ENCODE measurements at places on chromosomes 5 and 9. TPM values are rescaled to one million over a fixed set of nuclear protein-coding genes. Genes with fewer than 3 reads are reported as not detected.

- DNase-seq: no peak
Measured at GRCh38 chr5:66769030-66769733, 173.0 kb downstream of the MAST4 start.

GRCh38 chr5:66620711-66621110, 24.5 kb downstream of the MAST4 start:
- DNase-seq: no peak

DNA sequence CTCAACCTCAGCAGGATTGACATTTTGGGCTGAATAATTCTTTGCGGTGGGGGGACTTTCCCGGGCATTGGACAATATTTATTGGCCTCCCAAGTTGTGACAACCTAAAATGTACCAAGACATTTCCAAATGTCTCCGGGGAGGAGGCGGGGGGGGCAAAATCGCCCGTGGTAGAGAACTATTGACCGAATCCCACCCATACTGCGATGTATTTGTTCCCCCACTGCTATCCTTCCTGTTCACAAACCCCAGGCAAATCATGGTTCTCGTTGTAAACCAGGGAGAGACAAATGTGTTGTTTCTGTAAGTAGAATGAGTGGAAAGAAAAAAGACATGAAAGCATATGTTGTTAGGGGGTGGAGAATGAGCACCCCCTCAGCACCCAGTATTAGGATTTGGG, 141.9 kb downstream of the PSAT1 start:
- no peak for DNase-seq

GRCh38 chr9:127075624-127076372, 46.6 kb downstream of the ANGPTL2 start:
- DNase-seq: no peak

GRCh38 chr5:109853377-109853776, 163.7 kb downstream of the MAN2A1 start:
- no peak for DNase-seq

- no peak for DNase-seq
Measured at GRCh38 chr5:137268646-137269045, 230.5 kb downstream of the SPOCK1 start.

DNA sequence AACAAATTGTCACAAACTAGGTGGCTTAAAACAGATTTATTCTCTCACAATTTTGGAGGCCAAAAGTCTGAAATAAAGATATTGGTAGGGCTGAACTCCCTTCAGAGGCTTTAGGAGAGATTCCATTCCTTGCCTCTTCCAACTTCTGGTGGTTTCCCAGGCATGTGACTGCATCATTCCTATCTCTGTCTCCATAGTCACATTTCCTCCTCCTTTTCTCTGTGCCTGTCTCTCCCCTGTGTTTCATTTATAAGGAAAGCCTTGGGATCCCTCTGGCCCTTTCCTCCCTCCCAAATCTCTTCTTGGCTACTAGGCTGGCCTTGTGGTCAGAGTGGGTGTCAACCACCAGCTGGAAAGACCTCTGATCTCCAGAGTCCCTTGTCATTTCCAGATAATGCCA, 78.2 kb downstream of the SNX18 start:
- no peak for DNase-seq

- no peak for DNase-seq
Measured at GRCh38 chr5:45162974-45163373, 354.2 kb downstream of the MRPS30 start.

DNA sequence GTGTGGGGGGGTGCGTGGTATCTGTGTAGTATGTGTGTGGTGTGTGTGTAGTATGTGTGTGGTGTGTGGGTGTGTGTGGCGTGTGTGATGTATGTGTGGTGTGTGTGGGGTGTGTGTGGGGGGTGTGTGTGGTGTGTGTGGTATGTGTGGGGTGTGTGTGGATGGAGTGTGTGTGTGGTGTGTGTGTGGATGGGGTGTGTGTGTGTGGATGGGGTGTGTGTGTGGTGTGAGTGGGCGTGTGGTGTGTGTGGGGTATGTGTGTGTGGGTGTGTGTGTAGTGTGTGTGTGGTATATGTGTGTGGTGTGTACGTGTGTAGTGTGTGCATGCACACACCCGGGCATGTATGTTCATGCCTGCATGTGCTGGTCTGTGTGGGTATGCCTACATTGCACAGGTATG, 420.9 kb upstream of the DAP start:
- DNase-seq: no peak

The CYLC2 gene
- polyA plus RNA-seq: not detected

The SPATA31E1 gene
- polyA plus RNA-seq: 0.01 TPM

The PCDHGA4 gene
- 2.3 TPM for polyA plus RNA-seq

The FAM200C gene
- 15.5 TPM for polyA plus RNA-seq

The GABBR2 gene
- 4.1 TPM for polyA plus RNA-seq

The MAN2A1 gene
- polyA plus RNA-seq: 65.1 TPM

The SOHLH1 gene
- polyA plus RNA-seq: not detected

The KCNV2 gene
- polyA plus RNA-seq: 0.21 TPM

The GABRP gene
- polyA plus RNA-seq: 2.4 TPM

The UNC5A gene
- 0.38 TPM for polyA plus RNA-seq

Measured in right renal pelvis (tissue), 4 donors.